M059J (cell line): ENCODE measurements at places on chromosomes 3 and 15. TPM values are rescaled to one million over a fixed set of nuclear protein-coding genes. Genes with fewer than 3 reads are reported as not detected.

GRCh38 chr3:172101107-172101506 lies 61.7 kb downstream of the FNDC3B start:
- DNase-seq = no peak

GRCh38 chr3:188062216-188062615 lies 91.7 kb upstream of the LPP start:
- no peak for DNase-seq

DNA sequence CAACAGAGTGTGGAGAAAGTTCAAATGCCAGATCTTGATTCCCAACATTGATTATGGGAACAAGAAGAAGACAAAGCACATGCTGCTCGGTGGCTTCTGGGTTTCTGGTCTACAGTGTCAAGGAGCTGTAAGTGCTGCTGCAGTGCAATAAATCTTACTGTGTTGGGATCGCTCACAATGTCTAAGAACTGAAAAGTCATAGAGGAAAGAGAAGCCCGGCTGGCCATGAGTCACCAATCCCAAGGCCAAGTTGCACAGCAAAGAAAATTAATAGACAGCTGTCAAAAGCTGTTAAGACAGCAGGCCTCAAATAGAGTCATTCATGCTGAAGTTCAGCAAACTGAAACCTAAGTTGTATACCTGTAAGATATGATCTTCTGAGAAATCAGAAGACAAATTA lies 33.2 kb upstream of the SPPL2A start:
- peak; percentile 66 for DNase-seq

DNA sequence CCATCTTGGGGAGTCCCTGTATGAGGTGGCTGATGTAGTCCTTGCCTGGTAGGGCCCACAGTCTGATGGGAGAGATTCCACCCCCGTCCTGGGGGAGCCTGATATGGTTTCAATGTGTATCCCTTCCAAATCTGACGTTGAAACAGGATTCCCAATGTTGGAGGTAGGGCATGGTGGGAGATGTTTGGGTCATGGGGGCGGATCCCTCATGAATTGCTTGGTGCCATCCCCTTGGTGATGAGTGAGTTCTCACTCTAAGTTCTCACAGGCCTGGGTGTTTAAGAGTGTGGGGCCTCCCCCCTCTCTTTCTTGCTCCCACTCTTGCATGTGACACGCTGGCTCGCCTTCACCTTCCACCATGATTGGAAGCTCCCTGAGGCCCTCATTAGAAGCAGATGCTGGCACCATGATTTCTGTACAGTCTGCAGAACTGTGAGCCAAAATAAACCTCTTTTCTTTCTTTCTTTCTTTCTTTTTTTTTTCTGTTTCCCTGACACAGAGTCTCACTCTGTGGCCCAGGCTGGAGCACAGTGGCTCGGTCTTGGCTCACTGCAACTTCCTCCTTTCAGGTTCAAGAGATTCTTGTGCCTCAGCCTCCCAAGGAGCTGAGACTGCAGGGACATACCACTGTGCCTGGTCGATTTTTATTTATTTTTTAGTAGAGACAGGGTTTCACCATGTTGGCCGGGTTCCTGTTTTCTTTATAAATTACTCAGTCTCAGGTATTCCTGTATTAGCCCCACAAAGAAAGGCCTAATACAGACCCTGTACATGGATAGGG lies 28.6 kb downstream of the ITGA11 start:
- DNase-seq = no peak

DNA sequence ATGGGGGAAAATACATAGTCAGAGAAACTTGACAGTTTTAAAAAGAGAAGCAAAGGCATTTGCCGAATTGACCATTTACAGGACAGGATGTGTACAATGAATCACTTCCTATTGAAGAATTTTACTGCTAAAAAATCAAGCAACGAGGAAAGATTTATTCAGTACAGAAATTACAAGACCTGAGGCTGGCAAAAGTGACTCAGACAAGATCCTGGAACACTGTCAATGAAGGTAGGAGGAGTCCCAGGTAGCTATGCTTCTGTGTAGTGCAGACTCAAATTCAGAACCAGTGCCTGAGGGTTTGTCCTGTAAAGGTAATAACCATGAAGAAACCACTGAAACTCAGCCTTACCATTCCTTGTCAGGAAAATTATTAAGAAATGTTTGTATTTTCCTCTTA lies 120.9 kb downstream of the ZMAT3 start:
- DNase-seq = peak; percentile 90

DNA sequence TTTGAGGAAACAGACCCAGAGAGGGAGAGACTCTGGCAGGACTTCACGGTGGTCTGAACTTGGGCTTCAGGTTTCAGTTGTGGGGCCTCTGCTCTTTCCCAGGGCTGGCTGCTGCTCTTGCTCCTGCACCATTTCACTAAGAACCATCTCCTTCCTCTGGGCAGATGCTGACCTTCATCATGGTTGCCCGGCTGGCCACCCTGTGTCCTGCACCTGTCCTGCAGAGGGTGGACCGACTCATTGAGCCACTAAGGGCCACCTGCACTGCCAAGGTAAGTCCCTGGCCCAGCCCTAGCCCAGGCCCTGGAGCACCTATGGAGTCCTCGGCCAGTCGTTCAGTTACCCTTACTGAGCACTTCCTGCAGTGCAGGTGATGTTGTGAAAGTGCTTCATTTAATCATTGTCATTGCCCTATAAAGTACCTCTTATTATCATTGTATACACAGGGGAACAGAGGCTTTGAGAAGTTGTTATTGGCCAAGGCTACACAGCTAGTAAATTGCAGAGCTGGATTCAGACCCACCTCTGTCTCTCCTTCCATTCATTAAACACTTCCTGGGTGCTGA lies 10.0 kb downstream of the RPL32 start:
- DNase-seq = no peak

DNA sequence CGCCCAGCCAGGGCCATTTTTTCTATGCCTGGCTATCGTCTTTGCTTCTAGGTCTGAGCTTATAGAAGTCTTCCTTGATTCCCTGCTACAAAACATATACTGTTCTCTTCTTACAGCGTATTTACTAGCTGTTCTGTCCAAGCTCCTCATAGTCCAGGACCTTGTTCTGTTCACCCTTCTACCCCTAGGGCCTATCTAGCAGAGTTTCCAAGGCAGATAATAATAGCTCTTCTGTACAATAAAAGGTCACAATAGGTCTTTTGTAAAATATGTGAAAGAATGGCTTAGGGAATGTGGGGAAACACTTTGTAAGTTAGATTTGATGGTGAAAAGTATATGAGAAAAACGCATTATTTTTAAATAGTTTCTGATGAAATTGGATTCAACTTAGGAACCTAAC lies 158.2 kb downstream of the P3H2 start:
- no peak for DNase-seq

DNA sequence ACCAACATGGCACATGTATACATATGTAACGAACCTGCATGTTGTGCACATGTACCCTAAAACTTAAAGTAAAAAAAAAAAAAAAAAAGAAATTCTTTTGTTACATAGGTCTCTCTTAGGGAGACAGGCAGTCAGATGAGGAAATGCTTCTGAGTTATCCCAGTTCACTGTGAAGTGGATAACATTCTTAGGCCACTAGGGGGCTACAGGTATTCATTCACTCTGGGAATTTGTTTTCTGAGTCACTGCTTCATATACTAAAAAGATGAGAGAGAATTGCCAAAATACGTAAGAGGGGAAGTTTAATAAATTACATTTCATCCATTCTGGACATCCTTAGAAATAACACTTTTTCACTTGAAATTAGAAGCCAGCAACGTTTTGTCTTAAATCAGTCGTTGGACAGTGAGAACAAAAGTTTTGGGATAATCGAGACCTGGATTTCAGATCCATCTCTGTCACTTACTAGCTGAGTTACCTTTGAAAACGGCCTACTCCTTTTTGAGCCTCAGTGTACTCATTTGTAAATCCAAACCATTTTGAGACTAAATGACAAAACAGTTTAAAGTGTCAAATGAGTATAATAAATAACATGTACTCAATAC lies 738.4 kb upstream of the ALCAM start:
- DNase-seq = peak; percentile 77

DNA sequence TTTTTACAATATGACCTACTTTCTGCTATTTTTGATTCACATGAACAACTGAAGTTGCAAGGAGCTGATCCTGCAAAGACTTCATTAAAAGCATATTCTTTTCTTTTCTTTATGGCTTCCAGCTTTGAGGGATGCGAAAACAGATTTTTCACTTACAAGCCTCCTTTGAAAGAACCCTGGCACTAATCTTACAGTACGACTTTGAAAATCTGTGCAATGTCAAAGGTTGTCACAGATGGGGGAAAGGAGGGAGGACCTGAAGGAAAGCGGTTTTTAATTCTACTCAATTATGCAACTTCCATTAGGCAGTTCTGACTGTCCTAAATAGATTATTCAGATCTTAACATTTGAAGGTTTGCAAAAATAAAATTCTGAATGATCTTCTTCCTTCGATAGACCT lies 130.5 kb downstream of the TNIK start:
- DNase-seq = no peak

DNA sequence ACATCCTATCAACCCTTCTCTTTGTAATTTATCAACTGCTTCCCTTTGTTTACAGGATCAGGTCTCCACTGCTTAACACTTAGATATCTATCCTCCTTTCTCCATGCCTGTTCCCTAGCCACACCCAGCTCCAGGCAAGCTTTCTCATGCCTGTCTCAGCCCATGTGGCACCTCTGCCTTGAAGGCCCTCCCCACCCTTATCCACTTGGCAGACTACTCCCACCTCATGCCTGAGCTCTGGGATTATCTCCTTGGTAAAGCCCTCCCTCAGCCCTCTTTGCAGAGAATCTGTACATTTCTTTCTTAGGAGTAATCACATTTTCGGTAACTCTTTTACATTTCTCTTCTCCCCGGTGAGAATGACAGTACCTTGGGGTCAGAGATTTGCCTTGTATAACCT lies 96.0 kb downstream of the ATP1B3 start:
- DNase-seq = no peak

GRCh38 chr15:39942101-39942752 lies 8.3 kb downstream of the EIF2AK4 start:
- DNase-seq = no peak

- peak; percentile 22 for DNase-seq
Observed at GRCh38 chr15:78000091-78000926, 77.2 kb downstream of the TBC1D2B start.

- no peak for DNase-seq
Observed at GRCh38 chr3:9695746-9696145, 7.9 kb upstream of the CPNE9 start.

SERPINI2 gene
- not detected in 2 replicates for total RNA-seq

ITIH3 gene
- total RNA-seq = not detected in 2 replicates

NEIL1 gene
- total RNA-seq = 0.91 TPM in 1 of 2 replicates, not detected in the other

MSL2 gene
- 17.5 and 19.2 TPM in 2 replicates for total RNA-seq

ADCY5 gene
- total RNA-seq = not detected in 2 replicates

MASP1 gene
- total RNA-seq = 1.2 and 3.3 TPM in 2 replicates

CLDN11 gene
- total RNA-seq = 39.0 and 39.7 TPM in 2 replicates

UNC13C gene
- total RNA-seq = 0.05 TPM in 1 of 2 replicates, not detected in the other

DLL4 gene
- 0.10 TPM in 1 of 2 replicates, not detected in the other for total RNA-seq

FOXL2NB gene
- total RNA-seq = 1.4 and 2.6 TPM in 2 replicates

ITGA11 gene
- total RNA-seq = 31.2 and 54.7 TPM in 2 replicates

TRNT1 gene
- total RNA-seq = 5.2 and 11.5 TPM in 2 replicates

CMTM8 gene
- total RNA-seq = 3.7 and 4.6 TPM in 2 replicates

SCAANT1 gene
- total RNA-seq = not detected in 2 replicates

TARS3 gene
- total RNA-seq = 0.94 and 3.0 TPM in 2 replicates

UBA3 gene
- 43.0 and 44.9 TPM in 2 replicates for total RNA-seq
